ENCODE measurements at places on chromosomes 4 and X. TPM values are rescaled to one million over a fixed set of nuclear protein-coding genes. Genes with fewer than 3 reads are reported as not detected.

SH3D19 gene
- total RNA-seq, result 104 TPM

DNA sequence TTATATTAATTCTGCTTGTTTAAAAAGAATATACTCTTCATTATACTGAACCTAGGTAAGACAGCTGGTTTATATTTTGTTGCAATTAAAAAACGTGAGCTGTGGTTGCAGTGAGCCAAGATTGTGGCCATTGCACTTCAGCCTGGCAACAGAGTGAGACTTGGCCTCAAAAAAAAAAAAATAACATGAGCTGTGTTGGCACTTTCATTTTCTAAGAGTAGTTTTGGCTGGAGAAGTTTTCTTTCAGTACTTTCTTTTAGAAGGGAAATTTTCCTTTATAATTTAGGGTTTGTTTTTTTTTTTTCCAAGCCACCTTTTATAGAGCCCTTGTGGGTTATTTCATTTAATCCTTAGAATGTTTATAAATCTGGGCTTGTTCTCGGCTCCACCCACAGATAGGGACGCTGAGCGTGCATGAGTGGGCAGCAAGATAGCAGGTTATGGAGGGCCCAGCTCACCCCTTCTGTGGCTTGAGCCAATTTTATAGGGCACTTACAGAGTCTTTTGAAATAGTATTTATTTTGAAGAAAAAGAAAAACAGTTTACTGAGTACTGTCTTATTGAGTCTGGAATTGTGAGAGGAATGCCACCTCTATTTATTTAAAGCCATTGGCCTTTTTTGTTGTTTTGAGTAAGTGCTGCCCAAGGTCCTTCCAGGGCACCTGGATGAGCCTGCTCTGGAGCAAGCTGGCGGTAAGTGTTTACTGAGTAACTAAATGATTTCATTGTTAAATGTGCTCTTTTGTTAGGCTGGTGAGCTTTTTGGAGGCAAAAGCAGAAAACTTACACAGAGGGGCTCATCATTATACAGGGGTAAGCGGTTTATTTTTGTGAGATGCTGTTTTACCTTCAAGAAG is 60.9 kb downstream of the HTT start:
- no peak for DNase-seq

GBA3 gene
- 4.6 TPM for total RNA-seq

PAGE2B gene
- not detected for total RNA-seq

DNA sequence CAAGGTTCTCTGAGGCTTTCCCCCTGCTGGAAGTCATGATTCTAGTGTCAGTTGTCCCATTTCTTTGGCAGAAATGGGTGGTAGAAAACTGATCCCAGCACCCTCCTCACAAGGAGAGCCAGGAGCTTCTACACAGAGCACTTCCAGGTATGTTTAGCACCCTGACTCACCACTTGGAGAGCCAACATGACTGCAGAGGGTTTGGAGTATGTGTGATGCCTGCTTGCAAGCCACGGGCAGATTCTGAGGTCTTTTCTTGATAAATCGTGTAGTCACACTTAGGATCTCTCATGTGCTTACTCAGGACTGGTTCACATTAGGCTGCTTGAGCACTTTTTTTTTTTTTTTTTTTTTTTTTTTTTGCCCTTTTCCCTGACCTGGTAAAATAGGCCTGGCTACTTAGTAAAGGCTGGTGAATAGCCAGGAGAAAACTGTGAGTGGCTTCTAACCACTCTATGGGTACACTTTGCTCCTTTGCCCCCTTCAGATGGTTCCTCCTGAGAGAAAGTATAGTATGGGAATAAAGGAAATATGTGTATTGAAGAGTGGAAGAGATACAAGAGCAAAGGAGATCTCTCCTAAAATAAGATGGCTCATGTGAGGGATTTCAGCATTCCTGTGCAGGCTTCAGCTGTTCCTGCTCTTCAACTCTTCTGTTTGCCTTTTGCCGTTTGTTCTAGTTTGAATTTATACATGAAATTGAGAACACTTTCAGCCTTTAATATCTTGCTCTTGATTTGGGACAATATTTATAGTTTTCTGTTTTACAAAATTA is 103.6 kb downstream of the EMCN start:
- DNase-seq, result no peak

BMP3 gene
- total RNA-seq, result 3.3 TPM

DNA sequence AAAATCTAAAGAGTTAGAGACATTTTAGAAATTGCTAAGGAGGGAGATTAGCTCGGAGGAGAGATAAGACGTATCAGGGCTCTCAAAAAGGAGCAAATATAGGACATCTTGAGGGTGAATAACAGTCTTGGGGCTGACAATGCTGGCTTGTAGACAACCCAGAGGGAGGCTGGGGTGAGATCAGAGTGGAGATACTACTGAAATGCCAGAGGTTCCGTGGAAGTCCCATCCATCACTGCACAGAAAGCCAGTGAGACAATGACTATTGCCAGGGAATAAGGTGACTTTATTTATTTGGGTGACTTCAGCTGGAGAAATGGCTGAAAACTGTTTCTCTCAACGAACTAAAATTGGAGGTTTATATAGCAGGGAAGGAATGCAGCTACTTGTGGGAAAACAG is 838.1 kb upstream of the AGA start:
- DNase-seq, result no peak

- DNase-seq, result peak; percentile 15
Measured at GRCh38 chr4:1983053-1983845, 25.5 kb downstream of the NELFA start.

DNA sequence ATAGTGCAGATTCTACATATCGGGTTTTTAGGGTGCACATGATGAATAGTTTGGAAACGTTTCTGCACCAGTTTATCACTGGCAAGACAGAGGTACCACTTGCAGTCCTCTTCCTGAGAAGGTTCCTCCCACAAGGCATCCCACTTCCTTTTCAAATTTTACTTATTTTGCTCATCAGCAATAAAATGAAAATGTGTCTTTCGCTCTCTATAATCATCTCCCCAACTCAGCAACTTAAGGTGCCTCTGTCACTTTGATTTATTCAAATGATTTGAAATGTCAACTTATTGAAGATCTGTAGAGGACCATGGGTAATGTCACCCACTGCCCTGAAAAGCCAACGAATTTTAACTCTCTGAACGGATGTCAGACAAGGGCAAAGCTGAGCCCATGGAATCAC is 53.2 kb downstream of the VGLL1 start:
- DNase-seq, result no peak

HSFX2 gene
- total RNA-seq, result not detected

DNA sequence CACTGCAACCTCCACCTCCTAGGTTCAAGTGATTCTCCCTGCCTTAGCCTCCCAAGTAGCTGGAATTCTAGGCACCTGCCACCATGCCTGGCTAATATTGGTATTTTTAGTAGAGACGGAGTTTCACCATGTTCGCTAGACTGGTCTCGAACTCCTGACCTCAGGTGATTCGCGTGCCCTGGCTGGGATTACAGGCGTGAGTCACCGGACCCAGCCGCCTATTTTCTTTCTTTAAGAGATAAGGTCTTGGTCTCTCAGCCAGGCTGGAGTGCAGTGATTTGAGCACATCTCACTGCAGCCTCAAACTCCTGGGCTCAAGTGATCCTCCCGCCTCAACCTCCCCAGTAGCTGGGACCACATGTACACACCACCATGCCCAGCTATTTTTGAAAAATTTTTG is 166.5 kb downstream of the DHRSX start:
- no peak for DNase-seq

TMEM47 gene
- 8.9 TPM for total RNA-seq

GRCh38 chr4:109009909-109010308 is 247.1 kb upstream of the ETNPPL start:
- no peak for DNase-seq

DNA sequence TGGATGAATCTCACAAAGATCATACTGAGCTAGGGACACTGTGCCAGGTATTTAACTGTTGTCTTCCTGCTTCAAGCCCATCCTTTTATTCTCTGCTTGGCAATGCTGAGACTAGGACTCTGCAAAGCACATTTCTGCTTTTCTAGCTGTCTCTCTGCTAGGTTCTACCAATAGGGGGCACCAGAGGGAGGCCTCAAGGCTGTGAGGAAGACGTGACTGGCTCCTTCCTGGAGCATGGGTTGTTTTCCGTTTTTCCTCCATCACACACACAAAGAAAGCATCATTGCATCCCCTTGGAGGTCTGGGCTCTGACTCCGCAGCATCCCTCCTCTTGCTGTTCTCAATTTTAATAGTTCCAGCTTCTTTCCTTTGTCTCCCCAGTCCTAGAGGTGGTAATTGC is 10.9 kb upstream of the DCTD start:
- no peak for DNase-seq

HMGB2 gene
- total RNA-seq, result 94.3 TPM

All from colonic mucosa (tissue), 4 donors.